ENCODE measurements at places on chromosomes 7 and 10. TPM values are rescaled to one million over a fixed set of nuclear protein-coding genes. Genes with fewer than 3 reads are reported as not detected.
A peak's percentile ranks its signal among the peaks of the same experiment; 100 is the strongest.

DNA sequence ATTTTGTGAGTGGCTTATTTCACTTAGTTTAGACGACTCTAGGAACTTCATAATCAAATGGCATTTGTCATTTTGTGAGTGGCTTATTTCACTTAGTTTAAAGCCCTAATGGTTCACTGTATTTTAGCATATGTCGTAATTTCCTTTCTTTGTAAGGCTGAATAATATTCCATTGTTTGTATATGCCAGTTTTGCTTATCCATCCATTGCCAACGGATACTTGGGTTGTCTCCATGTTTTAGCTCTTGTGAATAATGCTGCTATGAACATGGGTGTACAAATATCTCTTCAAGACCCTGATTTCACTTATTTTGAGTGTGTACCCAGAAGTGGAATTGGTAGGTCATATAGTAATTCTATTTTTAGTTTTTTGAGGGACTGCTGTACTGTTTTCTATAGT is 31.8 kb downstream of the DOCK1 start:
- no peaks in the 10 kb centered on the region for H3K36me3 ChIP-seq
- H3K27me3 ChIP-seq, result no peaks in the 10 kb centered on the region
- H3K27ac ChIP-seq, result no peak overlapping the region
- no peaks in the 10 kb centered on the region for H3K4me1 ChIP-seq
- DNase-seq, result no peak
- H3K4me3 ChIP-seq, result no peak overlapping the region

Gene PLEKHS1
- total RNA-seq, result not detected

GRCh38 chr10:95440756-95441546 is 120.2 kb downstream of the SORBS1 start:
- H3K27me3 ChIP-seq, result no peaks in the 10 kb centered on the region
- no peak overlapping the region for H3K27ac ChIP-seq
- peaks cover 7% of the 10 kb centered on the region for H3K4me1 ChIP-seq
- H3K36me3 ChIP-seq, result peaks cover 11% of the 10 kb centered on the region
- DNase-seq, result no peak
- no peak overlapping the region for H3K4me3 ChIP-seq

Gene RNF32
- 0.85 TPM for total RNA-seq

- H3K27me3 ChIP-seq, result no peaks in the 10 kb centered on the region
- H3K4me1 ChIP-seq, result no peaks in the 10 kb centered on the region
- no peak overlapping the region for H3K27ac ChIP-seq
- no peak for DNase-seq
These were observed 119.8 kb upstream of the LYZL1 start for GRCh38 chr10:29169021-29169420.

DNA sequence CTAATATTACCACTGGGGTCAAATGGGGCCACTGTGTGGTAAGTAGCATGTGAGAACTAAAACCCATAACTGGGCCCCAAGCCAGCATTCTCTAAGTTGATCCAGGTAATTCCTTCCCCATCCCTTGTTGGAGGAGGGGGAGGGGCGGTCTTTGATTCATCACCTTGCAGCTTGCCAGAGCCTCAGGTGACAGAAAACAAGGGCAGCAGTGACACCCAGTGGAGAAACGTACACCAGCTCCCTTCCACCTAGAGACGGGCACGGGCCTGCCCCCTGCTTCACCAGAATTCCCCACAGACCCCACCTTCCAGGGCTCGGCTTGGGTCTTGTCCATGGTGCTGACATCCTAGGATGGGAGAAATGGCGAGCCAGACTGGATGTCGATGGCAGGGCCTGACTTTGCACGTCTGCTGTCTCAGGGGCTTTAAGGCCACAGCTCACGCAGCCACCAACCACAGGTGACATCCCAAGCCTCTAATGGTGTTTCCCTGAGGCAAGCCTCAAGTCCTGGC is 102.0 kb downstream of the STRA8 start:
- no peaks in the 10 kb centered on the region for H3K4me1 ChIP-seq
- H3K27ac ChIP-seq, result no peak overlapping the region

DNA sequence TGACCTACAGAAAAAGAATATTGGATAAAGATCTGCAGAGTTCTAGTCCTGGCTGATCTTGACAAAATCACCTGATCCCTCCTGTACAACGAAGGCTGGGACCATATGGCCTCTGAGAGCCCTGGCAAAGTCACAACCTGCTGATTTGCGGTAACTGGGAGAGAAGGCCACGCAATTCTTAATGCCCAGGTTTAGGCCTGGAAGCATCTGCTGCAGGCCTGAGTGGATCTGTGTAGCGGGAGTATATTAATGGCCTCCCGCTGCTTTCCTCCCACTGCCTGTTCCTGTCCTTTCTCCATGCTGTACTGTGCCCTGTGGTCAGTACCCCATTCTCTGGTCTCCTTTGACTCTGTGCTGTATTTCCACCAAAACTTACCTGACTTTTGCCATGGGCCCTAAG is 24.2 kb downstream of the AKR1B1 start:
- H3K36me3 ChIP-seq, result no peaks in the 10 kb centered on the region
- no peak overlapping the region for H3K4me3 ChIP-seq
- no peak for DNase-seq
- H3K27ac ChIP-seq, result no peak overlapping the region
- H3K4me1 ChIP-seq, result peaks cover 12% of the 10 kb centered on the region
- H3K27me3 ChIP-seq, result peaks cover 8% of the 10 kb centered on the region

DNA sequence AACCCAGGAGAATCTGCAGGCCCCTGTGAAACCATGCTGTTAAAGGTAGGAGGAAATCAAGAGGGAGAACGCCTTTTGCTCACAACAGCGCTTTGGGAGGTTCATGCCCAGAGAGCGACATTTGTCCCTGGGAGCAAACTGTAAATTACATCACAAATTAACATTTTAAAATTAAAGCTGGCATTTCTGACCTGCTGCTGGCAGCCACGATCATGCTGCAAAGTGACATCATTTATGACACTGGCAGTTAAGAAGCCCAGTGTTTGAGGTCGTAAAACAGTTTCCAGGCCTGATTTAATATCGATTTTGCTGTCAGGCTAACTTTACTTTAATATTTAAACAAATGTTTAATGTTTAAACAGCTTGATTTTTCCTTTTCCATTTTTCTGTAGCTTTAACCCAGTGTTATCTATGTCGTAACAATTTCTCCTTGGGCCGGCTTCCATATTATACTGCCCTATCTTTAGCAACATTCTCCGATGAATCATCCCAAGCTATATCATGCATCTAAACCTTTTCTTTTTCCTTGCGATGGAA is 86.5 kb upstream of the NPVF start:
- no peak overlapping the region for H3K27ac ChIP-seq
- no peak overlapping the region for H3K4me3 ChIP-seq
- no peak for DNase-seq
- H3K4me1 ChIP-seq, result no peaks in the 10 kb centered on the region
- no peaks in the 10 kb centered on the region for H3K36me3 ChIP-seq

Gene SEPHS1
- total RNA-seq, result 34.8 TPM

Gene STEAP1
- total RNA-seq, result 17.5 TPM

GRCh38 chr7:22176791-22177412 is 180.1 kb downstream of the RAPGEF5 start:
- no peaks in the 10 kb centered on the region for H3K27me3 ChIP-seq
- H3K4me1 ChIP-seq, result peaks cover 5% of the 10 kb centered on the region
- no peak for DNase-seq
- H3K27ac ChIP-seq, result no peak overlapping the region

- DNase-seq, result no peak
- H3K4me3 ChIP-seq, result no peak overlapping the region
- H3K27ac ChIP-seq, result no peak overlapping the region
- H3K27me3 ChIP-seq, result peaks cover 52% of the 10 kb centered on the region
These were observed 962 bp upstream of the SLC26A4 start for GRCh38 chr7:107659666-107660065.

GRCh38 chr7:102120666-102121195 is 165.9 kb upstream of the SH2B2 start:
- H3K36me3 ChIP-seq, result peaks cover 25% of the 10 kb centered on the region
- H3K4me1 ChIP-seq, result peaks cover 7% of the 10 kb centered on the region
- H3K27ac ChIP-seq, result peak overlapping the region; percentile 73
- H3K27me3 ChIP-seq, result no peaks in the 10 kb centered on the region
- no peak for DNase-seq

GRCh38 chr10:21519397-21519933 is 6.0 kb downstream of the SKIDA1 start:
- no peaks in the 10 kb centered on the region for H3K4me1 ChIP-seq
- H3K36me3 ChIP-seq, result no peaks in the 10 kb centered on the region
- no peak for DNase-seq
- peak overlapping the region; percentile 82 for H3K27ac ChIP-seq

- no peaks in the 10 kb centered on the region for H3K4me1 ChIP-seq
- H3K27ac ChIP-seq, result peak overlapping the region; percentile 44
- no peaks in the 10 kb centered on the region for H3K36me3 ChIP-seq
- no peaks in the 10 kb centered on the region for H3K27me3 ChIP-seq
These were observed 13.1 kb downstream of the PHKG1 start for GRCh38 chr7:56079450-56080185.

DNA sequence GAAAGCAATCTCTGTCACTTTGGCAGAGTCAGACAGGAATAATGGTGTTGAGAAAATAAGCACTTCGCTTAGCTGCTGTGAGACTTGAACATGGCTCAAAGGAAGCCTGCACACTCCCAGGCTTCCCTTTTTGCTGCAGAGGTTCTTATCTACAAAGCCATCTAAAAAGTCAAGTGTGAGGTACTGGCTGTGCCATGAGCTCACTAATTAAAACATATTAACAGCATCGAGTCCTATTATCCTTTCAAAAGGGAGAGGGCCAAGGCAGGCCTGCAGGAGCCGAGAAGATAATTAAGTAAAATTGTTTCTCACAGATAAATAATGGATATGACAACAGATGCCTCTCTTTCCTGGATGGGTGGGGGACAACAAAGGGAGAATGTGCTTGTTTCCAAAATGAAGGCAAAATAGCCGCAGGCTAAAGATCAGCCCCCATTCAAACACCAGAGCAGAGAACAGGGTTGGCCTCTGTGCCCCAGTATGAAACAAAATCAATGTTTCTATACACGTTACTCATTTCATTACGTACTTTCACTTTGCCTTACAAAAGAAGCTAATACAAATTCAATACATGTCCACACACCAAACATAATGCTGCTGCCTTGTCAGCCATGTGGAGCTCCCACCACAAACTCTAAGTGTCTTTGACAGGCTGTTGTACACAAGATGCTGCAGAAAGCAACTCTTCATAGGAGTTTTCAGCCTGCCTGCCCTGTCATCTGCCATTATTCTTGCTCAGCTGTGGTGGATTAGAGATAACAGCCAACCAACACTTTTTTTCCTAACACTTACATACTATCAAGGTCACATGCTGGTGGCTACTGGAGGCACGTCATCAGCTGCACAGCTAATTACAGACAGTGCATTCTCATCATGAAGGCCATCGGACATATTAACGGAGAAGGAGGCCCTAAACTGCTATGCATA is 55.3 kb downstream of the ELAPOR2 start:
- no peak overlapping the region for H3K4me3 ChIP-seq
- no peaks in the 10 kb centered on the region for H3K27me3 ChIP-seq
- no peak overlapping the region for H3K27ac ChIP-seq
- H3K36me3 ChIP-seq, result no peaks in the 10 kb centered on the region
- no peak for DNase-seq
- peaks cover 13% of the 10 kb centered on the region for H3K4me1 ChIP-seq

GRCh38 chr10:110305767-110306451 is 1.2 kb upstream of the SMNDC1 start:
- DNase-seq, result no peak
- peaks cover 62% of the 10 kb centered on the region for H3K4me1 ChIP-seq
- no peaks in the 10 kb centered on the region for H3K36me3 ChIP-seq
- no peak overlapping the region for H3K4me3 ChIP-seq

Gene FAM180A
- total RNA-seq, result 2.7 TPM

Data from left lung (tissue), 14 donors.